IMR-90 (cell line): ENCODE measurements at places on chromosomes 16 and 17. TPM values are rescaled to one million over a fixed set of nuclear protein-coding genes. Genes with fewer than 3 reads are reported as not detected.

DNA sequence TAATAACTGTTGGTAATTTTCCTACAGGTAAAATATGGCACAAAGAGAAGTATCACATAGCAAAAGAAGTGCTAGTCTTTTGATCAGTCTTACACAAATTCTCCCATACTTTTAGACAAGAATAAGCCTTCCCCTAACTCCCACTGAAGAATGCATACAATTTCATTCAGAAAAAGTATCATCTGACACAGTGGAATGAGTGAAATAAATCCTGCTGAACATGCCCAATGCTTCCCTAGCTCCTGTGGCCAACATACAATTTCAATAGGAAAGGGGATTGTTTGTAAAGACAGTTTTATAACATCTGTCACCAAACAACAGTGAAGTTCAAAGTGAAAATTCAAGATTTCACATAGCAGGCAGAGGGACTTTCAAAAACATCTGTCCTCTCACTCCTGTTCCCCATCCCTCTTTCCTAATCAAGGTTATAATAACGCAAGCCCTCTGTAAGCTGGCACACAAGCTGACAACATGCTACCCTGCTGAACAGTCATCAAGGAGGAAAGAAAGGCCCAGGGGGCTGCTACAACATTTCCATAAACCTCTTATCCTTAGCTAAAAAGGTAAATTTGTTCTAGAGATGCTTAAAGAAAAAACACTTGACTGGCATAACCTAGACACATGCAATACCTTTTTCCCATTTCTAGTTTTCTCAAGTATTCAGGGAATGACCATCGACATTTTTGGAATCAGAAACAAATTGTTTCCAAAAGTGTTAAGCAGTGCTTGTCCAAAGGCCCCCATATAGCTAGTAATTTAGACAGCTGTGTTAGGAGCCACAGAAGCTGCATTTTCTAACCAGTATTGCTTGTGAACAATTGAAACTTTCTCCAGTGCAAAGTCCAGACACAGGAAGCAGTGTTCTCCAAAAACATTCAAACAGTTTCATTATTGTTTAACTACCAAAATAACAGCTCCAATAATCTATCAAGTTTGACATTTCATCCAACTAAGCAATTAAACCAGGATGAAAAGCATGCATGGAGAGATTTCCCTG lies 11.5 kb upstream of the RFFL start:
- DNase-seq: no peak

DNA sequence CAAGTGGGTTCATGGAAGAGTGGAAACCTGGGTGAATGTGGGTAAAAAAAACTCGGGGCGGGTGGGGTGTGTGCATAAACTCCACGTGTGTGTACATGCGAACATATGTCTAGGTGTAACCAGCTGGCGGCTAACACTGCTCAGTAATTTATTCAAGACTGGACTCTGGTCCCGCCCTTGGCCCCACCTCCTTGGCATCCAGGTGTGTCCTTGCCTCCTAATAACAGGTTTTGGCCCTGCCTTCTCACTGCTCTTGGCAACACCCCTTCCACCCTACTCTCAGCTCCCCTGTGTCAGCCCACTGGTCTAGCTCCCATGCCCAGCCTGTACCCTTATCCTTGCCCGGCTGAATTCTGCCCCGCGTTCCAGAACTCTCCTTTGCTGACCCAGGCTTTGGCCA lies 8.3 kb downstream of the FLII start:
- DNase-seq: no peak

DNA sequence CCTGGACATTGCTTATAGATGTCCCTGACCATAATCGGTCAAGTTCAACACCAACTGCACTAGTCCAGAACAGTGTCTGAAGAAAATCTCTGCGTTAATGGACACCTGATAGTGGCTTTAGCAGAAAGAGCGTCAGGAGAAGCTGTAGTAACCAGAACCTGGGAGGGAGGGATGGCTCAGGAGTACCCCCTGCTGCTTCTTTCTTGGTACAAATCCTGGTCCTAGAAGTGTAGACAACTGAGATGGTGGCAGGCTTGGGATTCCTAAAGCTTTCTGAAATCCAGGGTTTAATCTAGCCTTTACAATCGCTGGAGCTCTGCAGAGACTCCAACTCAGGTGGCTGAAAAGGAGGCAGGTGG lies 5.4 kb downstream of the MAP3K14 start:
- DNase-seq: no peak

- DNase-seq: no peak
These were observed 31.1 kb upstream of the SLC6A2 start for GRCh38 chr16:55624696-55625095.

- no peak for DNase-seq
These were observed 205.2 kb downstream of the SLC39A11 start for GRCh38 chr17:72887322-72887721.

DNA sequence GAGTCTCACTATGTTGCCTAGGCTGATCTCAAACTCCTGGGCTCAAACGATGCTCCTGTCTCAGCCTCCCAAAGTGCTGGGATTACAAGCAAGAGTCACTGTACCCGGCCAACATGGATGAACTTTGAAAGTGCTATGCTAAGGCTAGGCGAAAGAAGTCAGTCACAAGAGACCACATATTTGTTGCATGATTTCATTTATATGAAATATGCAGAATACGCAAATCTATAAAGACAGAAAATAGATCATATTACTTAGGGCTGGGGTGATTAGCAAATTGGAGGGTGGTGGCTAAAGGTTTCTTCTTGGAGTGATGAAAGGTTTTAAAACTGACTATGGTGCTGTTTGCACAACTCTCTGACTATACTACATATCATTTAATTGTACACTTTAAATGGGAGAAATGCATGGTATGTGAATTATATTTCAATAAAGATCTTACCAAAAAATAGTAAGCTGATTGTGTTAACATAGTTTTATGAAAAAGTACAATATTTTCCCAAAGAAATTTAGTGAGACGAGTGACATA lies 1.2 kb upstream of the FLYWCH1 start:
- peak; percentile 50 for DNase-seq

GRCh38 chr17:81240761-81241160 lies 1.6 kb downstream of the NDUFAF8 start:
- no peak for DNase-seq

DNA sequence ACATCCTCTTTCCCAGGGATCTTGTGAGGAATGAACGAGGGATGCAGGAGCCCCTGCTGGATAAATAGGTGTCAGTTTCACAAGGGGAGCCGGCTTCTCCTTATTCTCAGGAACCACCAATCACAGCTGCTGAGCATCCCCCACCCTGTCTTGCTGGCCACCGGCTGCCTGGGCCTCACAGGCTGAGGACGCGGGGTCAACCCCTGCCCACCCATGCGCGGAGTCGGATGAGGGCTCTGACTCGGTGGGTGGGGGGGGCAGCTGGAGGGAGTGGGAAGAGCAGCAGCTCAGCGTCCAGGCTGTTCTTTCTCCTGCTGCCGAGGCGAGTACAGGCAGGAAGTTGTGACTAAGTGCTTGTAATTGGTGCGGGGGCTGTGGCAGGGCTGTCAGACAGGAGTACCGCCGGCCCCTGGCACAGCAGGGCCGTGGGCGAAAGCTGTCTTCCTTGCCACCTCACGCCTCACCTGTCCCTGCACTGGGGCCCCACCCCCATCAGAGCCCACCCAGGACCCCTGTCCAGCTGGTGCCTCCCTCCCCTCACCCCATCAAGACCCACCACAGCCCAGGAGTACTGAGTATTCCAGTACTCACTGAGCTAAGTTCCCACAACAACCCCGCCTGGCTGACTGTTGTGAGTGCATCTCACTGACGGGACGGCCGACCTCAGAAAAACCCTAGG lies 11.0 kb upstream of the DPEP1 start:
- peak; percentile 91 for DNase-seq

GRCh38 chr16:18783430-18784341 lies 6.4 kb downstream of the RPS15A start:
- DNase-seq: no peak

GRCh38 chr16:22926105-22926751 lies 112.3 kb downstream of the HS3ST2 start:
- no peak for DNase-seq

- peak; percentile 72 for DNase-seq
These were observed 7.1 kb downstream of the BCAR1 start for GRCh38 chr16:75244225-75244809.

DNA sequence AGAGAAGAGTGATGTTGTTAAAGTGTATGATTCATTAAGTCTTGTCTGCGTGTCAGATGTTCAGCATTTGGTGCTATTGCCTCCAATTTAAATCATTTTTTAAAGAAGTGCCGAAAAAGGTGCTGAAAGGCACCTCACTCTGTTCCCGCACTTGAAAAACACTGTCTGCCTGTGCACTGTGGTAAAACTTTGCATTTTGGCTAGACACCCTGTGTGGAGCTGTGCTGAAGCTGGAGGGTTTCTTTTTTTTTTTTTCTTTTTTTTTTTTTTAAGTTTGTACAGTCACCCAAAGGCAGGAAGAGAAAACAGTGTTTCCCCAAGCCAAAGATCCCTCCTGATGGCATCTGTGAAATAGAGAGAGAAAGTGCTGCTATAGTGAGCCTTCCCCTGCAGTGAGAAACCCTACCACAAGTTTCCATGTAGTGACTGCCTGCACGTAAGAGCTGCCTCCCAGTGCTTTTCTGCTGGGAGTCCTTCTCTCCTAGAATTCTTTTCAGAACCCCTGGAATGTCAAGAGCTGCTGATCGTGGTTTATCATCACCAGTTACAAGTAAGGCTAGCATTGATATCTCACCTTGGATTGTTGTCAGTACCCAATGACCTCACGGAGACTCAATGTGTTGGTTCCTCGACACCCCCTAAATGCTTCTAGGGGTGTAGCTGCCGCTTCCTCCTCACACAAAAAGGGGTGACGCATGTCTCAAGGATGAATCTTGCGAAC lies 116.0 kb upstream of the SOX9 start:
- DNase-seq: no peak

GRCh38 chr17:68821860-68822696 lies 133.1 kb downstream of the ABCA8 start:
- peak; percentile 94 for DNase-seq

GRCh38 chr17:30831257-30831656 lies 509 bp upstream of the ATAD5 start:
- DNase-seq: peak; percentile 5

GRCh38 chr17:45320349-45320930 lies 3.6 kb upstream of the MAP3K14 start:
- peak; percentile 56 for DNase-seq

DNA sequence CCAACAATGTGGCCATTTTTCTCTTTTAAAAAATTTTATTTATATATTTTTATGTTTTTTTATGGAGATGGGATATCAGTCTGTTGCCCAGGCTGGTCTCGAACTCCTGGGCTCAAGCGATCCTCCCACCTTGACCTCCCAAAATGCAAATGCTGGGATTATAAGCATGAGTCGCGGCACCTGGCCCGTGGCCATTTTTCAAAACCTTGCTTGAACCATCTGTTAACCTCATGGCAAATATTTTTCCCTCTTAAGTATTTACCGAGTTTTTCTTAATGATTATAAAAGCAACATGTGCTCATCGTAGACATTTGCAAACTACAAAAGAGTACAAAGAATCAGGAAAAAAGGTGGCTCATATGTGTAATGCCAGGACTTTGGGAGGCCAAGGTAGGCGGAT lies 127.6 kb downstream of the ABCC6 start:
- peak; percentile 68 for DNase-seq

DNA sequence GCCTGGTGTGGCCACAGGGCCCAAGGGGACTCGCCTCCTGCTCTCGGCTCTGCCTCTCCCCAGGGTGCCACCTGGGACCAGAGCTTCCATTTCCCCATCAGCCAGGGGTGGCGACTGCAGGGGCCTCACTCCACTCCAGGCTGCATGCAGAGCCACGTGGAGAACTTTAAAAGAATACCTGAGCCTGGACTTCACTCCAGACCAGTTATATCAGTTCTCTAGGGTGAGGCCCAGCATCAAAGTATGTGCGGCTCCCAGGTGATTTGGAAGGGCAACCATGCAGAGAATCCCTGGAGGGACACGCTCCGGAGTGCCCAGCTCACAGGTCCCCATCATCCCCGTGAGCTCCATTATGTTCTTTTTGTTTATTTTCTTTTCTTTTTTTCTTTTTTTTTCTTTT lies 39.8 kb downstream of the KIAA0513 start:
- no peak for DNase-seq

GRCh38 chr17:61219460-61219859 lies 180.2 kb upstream of the TBX2 start:
- DNase-seq: peak; percentile 77

GRCh38 chr16:79312502-79312901 lies 288.0 kb downstream of the MAF start:
- DNase-seq: no peak

GRCh38 chr17:73510981-73511718 lies 133.1 kb downstream of the SDK2 start:
- no peak for DNase-seq

GRCh38 chr16:15732416-15732815 lies 82.4 kb downstream of the NDE1 start:
- DNase-seq: peak; percentile 62

GRCh38 chr17:20179041-20179440 lies 169.9 kb downstream of the SPECC1 start:
- DNase-seq: no peak

DNA sequence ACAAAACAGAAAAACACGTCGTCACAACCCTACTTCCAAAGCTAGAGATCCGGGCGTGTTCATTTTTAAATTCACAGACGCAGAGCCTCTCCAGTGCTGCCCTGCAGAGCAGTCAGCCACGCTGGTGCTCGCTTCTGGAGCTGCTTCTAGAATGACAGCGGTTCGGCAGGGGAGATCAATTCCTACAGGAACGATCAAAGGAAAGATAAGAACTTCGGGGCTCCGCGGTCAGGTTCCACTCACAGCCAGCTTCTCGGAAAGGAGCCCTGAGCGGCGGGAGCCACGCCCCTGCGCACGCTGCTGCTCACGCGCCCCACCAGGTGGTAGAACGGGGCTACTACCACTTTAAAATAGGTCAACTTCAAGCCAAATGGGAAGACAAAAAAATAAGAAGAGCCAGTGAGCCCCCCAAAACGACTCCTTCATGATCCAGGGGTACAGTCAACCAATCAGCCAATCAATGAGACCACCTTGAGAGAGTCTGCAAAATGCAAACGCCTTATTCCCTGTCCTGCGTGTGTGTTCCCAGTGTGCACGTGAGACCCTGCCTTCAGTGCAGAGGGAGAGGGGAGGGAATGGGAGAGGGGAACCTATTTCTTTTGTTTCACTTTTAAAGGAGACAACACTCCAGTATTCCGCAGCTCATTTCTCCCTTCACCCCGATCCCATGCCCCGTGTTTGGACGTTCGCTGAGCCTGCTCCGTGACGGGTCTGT lies 209.7 kb downstream of the RBFOX3 start:
- DNase-seq: peak; percentile 36

TVP23A gene
- not detected in 2 replicates for total RNA-seq

PRDM7 gene
- total RNA-seq: not detected in 2 replicates

ACSF3 gene
- 9.5 and 10.6 TPM in 2 replicates for total RNA-seq

PRKCB gene
- under 0.01 TPM in 1 of 2 replicates, not detected in the other for total RNA-seq

ANKRD40CL gene
- total RNA-seq: not detected in 2 replicates

ZNF213 gene
- total RNA-seq: 0.56 and 0.72 TPM in 2 replicates

GNG13 gene
- total RNA-seq: not detected in 2 replicates

NLRC3 gene
- not detected in 2 replicates for total RNA-seq

ARL4D gene
- 12.5 and 12.8 TPM in 2 replicates for total RNA-seq

EVPLL gene
- total RNA-seq: not detected in 2 replicates

FHOD1 gene
- total RNA-seq: 13.1 and 13.8 TPM in 2 replicates

GRIN2A gene
- total RNA-seq: under 0.01 TPM in 2 replicates

SMPD3 gene
- total RNA-seq: not detected in 2 replicates

NPIPA3 gene
- not detected in 2 replicates for total RNA-seq

SARM1 gene
- 2.5 and 3.4 TPM in 2 replicates for total RNA-seq

PROCA1 gene
- total RNA-seq: 0.28 and 0.36 TPM in 2 replicates

CLEC18C gene
- total RNA-seq: not detected in 2 replicates

SLC13A2 gene
- not detected in 2 replicates for total RNA-seq

PABPN1L gene
- not detected in 2 replicates for total RNA-seq
